ENCODE measurements at places on chromosomes 4 and X.

- no peak for DNase-seq
These were observed 262.5 kb upstream of the NDST3 start for GRCh38 chr4:117771647-117772337.

GRCh38 chr4:53512608-53513007, 78.7 kb downstream of the LNX1 start:
- no peak for DNase-seq

DNA sequence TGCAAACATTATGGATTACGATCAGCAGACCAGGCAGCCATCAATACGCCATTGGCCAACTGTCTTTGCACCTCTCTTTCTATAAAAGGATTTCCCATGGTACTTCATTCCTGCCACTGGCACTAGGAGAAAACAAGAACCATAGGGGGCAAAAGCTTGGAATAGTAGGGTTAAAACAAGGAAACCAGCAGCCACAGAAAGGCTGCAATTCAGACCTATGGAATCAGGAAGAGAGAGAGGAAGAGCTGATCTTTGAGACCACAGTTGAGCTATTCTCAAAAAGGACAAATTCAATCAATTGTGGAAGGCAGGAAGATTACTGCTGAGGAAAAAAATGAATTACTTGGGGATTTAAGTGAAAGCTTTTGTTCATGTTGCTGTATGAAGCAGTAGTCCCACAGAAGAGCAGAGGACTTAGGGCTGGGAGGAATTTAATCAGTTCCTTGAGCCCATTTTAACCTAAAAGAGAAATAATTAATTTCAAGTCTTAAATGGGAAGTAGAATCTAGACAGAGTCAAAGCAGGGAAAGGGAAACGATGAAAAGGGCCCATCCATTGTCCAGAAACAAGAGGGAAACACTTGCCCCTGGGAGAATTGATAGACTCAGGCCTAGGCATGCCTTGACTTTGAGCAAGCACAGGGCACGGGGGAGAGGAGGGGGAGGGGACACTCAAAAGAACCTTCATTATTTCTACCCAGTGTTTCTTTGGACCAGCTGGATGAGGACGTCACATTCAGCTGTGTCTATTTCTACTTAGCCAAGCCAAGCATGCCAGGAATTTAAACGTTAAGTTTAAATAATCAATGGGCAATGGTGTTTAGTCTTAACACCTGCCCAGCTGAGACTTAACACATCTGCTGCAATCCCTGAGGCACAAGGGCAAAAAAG, 50.7 kb downstream of the SCD5 start:
- peak; percentile 32 for DNase-seq

- no peak for DNase-seq
These were observed 2.4 kb upstream of the PRRG3 start for GRCh38 chrX:151692825-151693224.

GRCh38 chr4:65798498-65799127, 128.3 kb upstream of the EPHA5 start:
- DNase-seq: no peak

GRCh38 chr4:45004847-45005565, 278.6 kb upstream of the GNPDA2 start:
- DNase-seq: no peak

- DNase-seq: no peak
These were observed 2332.1 kb downstream of the PCDH7 start for GRCh38 chr4:33052241-33052640.

- DNase-seq: no peak
These were observed 638 bp downstream of the BLTP1 start for GRCh38 chr4:122152711-122153226.

GRCh38 chr4:71444395-71444794, 105.6 kb downstream of the SLC4A4 start:
- DNase-seq: no peak

DNA sequence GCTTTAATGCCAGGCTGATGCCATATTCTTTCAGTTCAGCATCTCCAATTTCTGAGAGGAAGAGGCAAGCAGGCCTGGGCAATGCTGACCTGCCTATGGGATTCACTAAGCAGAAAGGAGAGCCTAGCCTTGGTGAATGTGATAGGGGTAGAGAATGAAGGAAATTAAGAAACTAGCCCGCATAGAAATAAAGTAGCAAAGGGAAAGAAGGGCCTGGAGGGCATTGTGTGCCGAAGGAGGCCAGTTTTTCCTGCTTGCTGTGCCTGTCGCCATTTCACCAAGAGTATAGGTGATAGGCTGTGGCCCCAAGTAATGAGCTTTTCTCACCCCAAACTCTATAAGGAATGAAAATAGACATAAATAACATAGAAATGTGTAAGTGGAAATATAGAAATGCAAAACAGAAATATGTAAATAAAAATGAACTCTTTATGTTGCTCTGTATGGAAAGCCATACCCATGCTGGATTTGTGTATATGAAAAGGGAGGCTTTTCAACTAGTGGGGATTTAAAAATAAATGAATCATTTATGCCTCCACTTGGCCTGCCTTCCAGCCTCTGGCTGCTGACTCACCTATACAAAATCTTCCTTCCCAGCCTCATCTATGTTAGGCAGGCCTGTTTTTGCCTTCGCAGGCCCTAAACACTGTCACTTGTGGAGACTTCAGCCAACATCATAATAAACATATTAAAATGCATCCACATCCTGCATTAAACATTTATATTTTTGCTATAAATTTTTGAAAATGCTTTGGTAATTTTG, 5.1 kb upstream of the OCRL start:
- no peak for DNase-seq

- DNase-seq: no peak
These were observed 393.7 kb upstream of the CPEB2 start for GRCh38 chr4:14608630-14609029.

GRCh38 chr4:152687974-152688599, 8.3 kb upstream of the TMEM154 start:
- no peak for DNase-seq

DNA sequence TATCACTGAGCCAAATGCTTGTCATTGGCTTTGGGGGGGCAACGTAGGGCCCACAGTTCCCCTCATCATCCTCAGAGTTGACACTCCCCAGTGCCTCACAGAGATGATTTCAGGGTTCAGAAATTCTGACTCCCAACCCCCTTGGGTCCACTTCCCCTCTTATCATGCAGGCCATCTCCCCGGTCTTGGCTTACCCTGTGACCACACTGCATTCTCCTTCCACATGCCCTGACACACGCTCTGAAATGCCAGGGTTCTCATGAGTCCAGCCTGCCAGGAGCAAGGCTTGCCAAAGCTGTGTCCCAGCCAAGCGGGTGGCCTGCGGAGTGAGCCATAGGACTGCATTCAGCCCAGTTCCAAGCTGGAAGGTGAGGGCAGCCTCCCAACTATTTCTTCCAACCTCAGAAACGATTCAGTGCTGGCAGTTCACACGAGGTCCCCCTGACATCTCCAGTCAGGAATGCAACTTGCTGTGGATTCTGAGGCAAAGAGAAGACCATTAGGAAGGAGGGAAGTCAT, 101.2 kb downstream of the SMIM20 start:
- no peak for DNase-seq

DNA sequence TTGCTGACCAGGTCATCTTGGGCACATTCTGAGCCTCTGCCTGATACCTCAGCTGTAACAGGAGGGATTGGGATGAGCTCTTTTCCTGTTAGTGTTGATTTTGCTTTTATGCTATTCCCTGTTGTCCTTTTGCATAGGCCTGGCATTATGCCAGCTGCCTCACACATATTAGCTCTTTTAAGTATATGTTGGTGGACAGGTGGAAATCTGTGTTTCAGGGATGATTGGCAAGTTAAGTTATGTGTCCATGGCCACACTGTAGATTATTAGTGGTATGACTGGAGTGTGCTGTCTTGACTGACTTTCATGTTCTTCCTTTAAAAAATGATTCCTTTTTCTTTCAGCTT, 28.9 kb downstream of the NSD2 start:
- DNase-seq: no peak

DNA sequence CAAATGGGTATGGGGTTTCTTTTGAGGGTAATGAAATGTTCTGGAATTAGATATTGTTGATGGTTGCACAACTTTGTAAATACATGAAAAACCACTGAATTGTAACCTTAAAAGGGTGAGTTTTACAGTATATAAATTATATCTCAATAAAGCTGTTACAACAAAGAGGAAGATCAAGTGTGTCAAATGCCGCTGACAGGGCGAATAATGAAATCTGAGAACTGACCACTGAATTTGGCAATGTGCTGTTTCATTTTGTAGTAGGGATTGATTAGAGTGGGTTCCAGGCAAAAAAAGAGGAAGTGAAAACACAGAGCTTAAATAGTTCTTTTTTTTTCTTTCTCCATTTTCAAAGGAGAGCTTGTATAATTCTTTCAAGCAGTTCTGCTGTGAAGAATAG, 161.1 kb upstream of the NAP1L5 start:
- no peak for DNase-seq

DNA sequence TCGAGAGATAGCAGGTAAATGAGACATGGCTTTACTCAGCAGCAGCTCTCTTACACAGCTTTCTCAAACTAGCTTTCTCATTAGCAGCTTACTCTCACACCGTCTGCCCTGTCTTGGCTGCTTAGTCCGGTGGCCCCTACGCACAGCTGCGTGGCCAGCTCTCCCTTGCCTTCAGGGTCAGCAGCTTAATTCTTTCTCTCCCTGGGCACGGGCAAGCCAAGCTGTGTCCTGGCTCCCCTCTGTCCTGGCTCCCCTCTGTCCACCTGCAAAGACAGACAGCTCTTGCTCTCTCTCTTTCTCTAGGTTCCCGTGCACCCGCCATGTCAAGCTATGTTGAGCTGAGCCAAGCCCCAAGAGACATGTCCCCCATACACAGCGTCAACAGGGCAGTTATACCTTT, 39.4 kb downstream of the ZNF185 start:
- no peak for DNase-seq

DNA sequence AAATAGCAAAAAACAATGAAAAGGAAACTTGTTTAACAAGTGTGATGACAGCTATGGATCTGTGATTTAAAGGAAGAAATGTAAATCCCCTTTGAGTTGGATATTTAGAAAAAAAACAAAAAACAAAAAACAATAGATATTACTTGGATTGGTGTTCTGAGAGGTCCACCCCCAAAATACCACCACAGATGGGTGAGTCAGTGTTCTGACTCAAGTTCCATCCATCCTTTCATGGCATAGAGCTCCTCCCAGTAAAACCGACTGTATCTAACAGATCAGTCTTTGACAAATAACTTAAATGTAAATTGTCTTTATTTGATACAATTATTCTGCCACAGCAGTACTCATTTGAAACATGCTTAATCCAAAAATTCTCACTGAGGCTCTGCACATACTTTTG, 27.4 kb downstream of the TMPRSS11B start:
- DNase-seq: no peak

DNA sequence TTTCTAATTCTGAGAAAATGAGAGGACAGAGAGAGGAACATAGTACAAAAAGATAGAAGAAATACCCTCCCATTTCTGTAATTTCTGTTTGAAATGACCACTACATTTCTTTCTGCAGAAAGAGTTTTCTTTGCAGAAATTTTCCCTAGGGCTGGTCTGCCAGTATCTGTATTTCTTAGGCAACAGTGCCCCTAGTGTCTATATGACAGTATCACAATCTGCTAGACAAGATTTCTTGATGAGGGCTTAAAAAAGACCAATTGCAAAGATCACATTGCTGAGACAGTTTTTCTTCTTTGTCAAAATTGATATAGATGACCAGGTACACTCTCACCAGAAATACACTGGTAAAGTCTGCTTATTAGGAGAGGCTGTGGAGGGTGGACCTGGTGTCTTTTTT, 81.0 kb upstream of the ZDHHC15 start:
- DNase-seq: peak; percentile 4

- DNase-seq: no peak
These were observed 9.7 kb upstream of the MAGEA4 start for GRCh38 chrX:151902813-151903591.

GRCh38 chr4:99573735-99574368, 772 bp upstream of the MTTP start:
- DNase-seq: no peak

- DNase-seq: no peak
These were observed 424.3 kb downstream of the SLITRK2 start for GRCh38 chrX:146241902-146242301.

DNA sequence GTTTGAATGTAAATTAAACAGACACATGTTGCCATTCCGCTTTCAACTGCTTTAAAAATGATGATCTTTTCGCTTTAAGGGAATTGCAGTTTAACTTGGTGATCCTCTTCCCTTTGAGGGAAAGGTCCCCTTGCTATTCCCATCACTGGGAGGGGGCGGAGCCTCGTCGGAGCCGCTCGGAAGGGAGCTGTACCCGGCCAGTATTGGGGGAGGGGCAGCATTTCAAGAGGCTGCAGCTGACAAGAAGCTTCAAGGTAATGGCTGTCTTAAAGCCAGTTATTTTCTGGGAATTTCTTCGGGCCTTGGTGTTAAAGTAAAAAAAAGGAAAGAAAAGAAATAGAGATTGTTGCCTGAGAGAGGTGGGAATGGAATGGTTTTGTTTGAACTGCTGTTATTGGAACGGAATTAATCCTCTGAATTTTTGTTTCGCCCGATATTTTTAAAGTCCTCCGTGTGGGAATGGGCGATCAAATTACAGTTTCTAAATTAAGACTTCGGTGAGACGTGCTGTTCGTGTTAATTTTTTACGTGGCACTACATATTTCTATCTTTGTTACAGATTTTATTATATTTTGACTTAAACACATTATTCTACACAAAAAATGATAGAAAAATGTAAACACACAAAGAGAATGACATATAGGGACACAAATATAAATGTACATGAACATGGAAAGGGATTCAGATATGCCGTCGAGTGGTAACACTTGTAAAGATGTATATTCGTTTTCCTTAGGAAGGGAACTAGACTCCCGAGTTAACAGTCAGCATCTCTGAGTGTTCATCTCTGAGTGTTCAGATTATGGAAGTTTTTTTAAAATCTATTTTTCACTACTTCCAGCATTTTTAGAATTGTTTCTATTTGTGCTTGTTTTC, 9.2 kb downstream of the PWWP3B start:
- no peak for DNase-seq

DNA sequence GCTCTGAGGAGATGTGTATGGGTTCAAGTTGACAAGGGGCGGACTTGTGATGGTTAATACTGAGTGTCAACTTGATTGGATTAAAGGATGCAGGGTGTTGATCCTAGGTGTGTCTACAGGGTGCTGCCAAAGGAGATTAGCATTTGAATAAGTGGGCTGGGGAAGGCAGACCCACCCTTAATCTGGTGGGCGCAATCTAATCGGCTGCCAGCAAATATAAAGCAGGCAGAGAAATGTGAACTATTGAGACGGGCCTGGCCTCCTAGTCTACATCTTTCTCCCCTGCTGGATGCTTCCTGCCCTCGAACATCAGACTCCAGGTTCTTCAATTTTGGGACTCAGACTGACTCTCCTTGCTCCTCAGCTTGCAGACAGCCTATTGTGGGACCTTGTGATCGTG, 26.7 kb upstream of the SMIM10L2A start:
- no peak for DNase-seq

GRCh38 chr4:66404141-66404540, 733.9 kb upstream of the EPHA5 start:
- DNase-seq: no peak

DNA sequence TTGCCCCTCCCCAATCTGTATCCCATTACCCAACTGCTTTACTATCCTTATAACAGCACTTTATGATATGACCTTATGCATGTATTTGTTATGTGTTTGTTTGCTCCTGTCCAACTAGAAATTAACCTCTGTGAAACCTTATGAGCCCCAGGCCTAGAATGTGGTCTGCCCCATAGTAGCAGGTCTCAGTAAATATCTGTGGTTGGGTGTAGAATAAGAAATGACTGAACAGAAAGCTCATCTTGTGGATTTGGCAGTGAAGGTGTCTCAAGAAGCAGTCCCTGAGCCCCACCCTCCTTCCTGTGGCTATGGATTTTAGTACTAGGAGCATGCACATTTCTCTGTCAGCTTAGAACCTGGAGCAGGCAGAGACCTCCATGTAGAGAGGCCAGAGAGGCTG, 229.0 kb upstream of the LCORL start:
- no peak for DNase-seq
